ENCODE measurements at places on chromosomes 7 and 10.

GRCh38 chr7:3892157-3892556 lies 591.1 kb downstream of the SDK1 start:
- DNase-seq, result no peak

- no peak for DNase-seq
These were observed 227.0 kb upstream of the AOAH start for GRCh38 chr7:36951257-36951697.

DNA sequence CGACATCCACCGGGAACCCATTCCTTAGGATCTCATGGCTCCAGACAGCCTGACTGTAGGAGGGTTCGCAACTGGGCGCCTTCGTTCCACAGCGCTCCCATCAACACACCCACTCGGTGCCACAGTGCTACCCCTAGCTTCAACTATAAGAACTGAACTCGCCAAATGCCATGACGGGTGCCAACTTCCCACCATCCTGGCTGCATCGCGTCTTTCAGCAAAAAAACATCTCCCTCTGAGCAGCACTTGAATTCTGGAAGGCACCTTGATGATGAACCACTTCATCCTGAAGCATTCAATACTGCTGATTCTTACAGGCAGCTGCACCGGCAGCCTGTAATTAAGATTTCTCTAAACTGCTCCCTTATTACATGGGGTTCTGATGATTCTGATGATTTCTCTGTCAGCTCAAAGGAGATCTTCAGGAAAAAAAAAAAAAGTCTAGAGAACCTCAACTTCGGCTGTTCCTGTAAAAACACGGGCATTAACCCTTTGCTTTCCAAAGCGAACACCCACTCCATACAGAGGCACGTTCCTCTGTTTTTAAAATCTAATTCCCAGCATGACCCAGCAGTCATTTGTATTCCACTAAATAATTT lies 1.3 kb downstream of the CYTH3 start:
- DNase-seq, result peak; percentile 20

DNA sequence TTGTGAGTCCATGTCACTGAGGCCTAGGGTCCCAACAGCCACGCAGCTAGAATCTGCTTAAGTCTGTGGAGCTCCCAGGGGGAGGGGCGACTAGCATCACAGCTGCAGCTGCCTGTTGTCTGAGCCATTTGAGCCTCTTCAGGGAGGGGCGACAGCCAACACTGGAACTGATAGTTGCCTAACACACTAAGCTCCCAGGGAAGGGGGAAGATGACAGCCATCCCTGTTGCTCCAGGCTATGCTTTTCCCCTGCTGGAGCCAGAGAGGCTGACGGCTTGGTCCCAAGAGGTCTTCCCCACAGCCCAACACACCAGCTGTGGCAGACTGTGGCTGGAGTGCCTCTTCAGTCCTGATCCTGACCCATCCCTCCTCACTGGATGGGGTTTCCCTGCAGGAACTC lies 817.5 kb downstream of the NXPH1 start:
- DNase-seq, result no peak

DNA sequence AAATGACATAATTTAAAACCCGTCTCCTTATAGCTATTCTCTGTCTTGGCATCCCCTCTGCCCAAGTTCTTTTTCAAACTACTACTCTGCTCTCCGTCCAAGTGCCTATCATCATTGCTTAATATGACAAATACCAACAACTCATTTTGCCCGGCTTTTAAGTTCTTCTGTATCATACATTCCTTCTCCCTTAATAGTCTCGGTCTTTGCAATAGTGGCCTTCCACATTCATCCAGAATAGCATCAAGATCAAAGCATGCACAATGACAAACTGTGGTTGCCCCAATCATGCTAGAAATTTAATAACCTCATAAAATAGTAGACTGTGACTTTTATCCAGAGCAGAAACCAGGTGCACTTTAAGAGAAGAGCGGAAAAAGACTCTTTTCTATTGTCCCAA lies 198.9 kb downstream of the ETV1 start:
- DNase-seq, result no peak

DNA sequence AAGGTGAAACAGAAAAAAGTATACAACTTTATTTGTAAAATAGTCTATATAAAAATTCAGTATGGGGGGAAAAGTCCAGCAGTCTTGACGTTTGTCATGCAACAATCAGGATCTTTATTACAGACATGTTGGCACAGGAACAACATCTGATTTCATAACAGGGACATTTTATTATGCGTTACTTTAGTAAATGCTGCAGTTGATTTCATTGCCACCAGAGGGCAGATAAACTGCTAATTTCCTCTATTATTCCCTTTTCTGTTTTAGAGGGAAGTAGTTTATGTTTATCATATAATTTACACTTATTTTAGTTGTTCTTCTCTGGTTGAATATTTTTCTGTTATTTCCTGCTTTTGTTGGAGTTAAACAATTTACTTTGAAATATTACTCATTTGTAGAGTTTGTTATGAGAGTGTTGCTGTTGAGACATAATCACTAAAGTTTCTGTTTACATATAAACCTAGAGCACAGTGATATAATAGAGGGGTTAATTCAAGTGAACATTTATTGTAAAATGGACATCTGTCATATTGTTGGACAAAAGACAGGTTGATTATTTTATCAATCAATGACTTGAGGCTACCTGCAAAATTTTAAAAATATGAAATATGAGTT lies 3.3 kb downstream of the PLXDC2 start:
- no peak for DNase-seq

DNA sequence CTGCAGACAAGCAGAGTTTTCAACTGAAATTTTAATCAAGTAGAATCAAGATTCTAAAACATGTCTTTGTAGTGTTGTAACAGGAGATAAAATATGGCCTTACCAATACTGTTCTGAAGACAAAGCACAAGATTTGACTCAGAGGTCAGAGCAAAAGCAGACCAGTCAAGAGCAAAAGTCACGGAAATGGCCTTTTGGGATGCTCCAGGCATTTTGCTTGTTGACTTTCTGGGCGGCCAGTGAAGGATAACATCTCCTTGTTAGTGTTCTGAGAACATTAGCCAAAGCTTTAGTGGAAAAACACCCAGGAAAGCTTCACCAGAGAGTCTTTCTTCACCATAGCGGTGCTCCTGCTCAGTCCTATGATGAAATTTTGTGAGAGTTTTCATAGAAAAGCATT lies 590.6 kb downstream of the ARL4A start:
- no peak for DNase-seq

GRCh38 chr7:31307972-31308371 lies 32.6 kb downstream of the NEUROD6 start:
- DNase-seq, result no peak

GRCh38 chr7:139887992-139888481 lies 59.0 kb downstream of the TBXAS1 start:
- no peak for DNase-seq

DNA sequence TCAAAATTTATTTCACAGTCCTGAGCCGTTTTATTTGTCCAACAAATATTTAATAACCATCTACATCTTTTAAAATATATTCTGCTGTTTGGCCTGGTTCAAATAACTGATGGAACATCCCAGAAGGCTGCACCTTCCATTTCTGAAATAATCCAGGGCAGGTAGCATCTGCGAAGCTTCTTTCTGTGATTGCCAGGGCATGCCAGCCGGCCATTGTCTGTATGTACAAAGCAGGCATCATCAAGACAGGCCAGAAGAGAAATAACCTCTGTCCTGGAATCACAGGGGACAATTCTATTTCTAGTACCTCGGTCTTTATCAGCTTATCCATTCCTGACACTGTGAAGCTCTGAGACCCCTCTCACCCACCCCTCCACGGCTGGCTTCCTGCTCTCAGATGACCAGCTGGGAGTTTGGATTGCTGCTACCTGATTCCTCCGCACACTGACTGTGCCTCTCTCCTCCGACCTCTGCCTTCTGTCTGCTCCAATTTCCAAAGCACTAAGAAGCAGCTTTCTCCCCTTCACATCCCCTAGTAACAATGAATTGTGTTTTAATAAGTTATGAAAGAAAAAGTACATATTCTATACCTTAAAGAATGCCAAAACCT lies 8.0 kb downstream of the DGKI start:
- no peak for DNase-seq
